ENCODE measurements at places on chromosomes 16 and 17.

GRCh38 chr16:57591870-57592485, 36.5 kb upstream of the ADGRG1 start:
- DNase-seq: no peak

GRCh38 chr17:6779411-6779810, 3.4 kb downstream of the FBXO39 start:
- DNase-seq: no peak

DNA sequence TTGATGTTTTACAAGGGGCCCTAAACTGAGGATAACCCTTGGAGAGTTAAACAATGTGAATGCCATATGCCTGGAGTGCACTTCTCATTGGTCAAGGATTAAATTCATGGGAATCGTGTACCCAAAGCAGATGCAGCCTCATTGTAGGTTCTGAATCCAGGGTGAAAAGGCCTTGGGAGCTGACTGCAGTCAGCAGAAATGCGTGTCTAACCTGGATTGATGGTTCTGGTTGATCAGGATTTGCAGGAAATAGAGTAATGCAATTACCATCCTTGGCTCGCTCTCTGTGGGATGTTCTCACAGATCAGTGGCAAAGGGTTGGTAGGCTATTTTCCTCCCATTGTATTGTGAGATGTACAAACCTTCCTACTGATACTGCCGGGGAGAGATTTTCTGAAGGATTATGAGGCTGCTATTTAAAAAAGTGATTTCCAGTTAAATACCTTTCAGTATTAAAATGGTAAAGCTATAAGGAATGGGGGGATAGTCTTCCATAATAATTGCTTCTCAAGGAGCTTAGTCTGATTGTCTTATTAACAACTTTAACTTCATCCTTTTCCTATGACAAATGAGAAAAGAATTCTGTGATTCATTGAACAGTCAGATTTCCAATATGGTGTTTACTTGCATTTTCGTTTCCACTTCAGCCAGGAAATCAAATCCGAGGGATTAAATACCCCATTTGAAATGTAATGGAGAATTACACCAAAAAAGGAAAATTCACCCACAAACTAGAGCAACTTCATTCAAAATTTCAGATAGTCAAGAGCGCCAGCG, 1028.1 kb upstream of the EEF2KMT start:
- DNase-seq: no peak

GRCh38 chr17:28216528-28216927, 102.5 kb upstream of the TMEM97 start:
- no peak for DNase-seq

GRCh38 chr16:85216522-85217375, 104.5 kb upstream of the CIBAR2 start:
- no peak for DNase-seq

DNA sequence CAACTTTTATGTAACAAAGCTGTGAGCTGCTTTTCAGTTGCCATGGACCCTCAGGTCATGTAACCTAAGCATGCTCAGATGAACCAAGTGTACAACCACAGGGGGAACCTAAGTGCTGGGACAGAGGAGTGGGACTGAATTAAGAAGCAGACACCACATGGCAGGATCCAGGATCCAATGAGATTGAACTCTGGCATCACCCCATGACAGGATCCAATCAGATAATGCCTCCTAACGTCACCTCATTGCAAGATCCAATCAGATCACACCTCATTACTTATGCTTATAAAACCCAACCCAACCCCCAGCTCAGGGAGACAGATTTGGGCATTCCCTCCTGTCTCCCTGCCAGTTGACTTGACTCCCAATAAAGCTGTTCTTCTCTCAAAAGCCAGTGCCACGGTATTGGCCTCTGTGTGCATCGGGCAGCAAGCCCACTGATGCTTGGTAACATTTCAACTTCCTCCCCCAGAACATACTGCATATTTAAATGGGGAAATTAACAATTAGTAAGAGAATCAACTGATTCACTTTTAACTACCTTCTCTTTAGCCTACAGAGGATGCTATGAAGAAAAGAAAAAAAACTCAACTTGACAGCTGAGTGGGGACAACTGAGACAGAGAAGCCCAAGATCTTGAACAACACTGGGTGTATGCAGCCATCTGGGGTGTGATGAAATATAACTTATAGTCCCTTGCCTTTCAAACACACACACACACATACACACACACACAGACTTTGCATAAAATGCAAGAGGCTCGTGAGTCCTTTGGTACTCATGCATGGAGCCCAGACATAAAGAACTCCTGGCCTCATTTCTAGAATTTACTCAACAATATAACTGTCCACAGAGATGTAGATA, 148.4 kb downstream of the SLC39A11 start:
- peak; percentile 98 for DNase-seq

- no peak for DNase-seq
These were observed 1.9 kb downstream of the PRR15L start for GRCh38 chr17:47955497-47956461.

GRCh38 chr17:64084086-64084939, 45.6 kb downstream of the ERN1 start:
- DNase-seq: no peak

DNA sequence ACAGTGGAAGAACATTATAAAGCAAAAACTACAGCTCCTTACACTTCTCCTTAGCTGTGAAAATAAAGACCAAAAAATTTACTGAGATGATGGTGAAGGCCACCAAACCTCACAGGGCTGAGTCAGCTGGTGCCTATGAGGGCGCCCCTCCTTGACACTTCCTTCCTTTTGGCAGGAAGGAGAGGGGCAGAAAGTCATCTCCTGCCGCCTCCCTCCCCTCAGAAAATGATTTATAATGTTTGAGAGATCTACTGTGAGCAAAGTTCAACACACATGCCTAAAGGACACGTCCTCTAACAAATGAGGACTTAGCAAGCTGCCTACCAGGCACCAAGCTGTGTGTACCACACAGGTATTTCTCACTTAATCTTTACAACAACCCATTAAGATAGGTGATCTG, 245.7 kb downstream of the PRKCA start:
- no peak for DNase-seq

DNA sequence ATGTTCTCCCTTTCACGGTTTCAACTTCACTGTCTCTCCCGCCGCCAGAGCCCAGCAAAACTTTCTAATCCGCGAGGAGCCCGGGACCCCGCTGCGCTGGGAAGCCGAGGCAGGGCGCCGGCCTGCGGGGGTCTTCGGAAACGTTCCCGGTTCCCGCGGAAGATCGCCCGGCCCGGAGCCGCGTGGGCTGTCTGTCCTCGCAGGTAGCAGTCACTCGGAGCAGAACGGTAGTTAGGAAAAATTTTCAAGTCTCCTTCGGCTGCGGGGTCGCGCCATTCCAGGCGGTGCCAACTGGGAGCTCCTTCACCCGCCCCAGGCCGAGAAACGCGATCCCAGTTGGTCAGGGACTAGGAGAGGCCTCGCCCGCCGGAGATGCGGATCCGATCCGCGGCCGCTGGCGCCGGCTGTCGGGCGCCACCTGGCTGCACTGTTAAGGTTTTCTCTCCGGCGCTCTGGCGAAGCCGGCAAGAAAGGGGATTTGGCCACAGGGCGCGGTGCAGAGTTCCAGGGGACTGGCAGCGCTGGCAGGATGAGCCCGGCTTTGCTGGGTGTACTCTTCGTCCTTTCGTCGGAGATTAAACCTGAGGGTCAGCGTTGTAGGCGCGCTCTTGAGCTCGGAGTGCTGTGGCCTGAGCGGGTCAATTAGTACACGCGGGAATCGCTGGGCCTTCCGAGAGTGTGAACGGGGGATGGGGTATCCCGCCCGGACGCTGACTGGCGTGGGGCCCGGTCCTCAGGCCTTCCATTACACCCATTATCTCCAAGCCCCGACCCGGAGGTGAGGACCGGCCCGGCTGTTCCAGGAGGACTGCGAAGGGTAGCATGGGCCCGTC, 135.4 kb downstream of the KCNJ12 start:
- no peak for DNase-seq

GRCh38 chr17:42002792-42003301, 14.4 kb downstream of the DNAJC7 start:
- DNase-seq: no peak

DNA sequence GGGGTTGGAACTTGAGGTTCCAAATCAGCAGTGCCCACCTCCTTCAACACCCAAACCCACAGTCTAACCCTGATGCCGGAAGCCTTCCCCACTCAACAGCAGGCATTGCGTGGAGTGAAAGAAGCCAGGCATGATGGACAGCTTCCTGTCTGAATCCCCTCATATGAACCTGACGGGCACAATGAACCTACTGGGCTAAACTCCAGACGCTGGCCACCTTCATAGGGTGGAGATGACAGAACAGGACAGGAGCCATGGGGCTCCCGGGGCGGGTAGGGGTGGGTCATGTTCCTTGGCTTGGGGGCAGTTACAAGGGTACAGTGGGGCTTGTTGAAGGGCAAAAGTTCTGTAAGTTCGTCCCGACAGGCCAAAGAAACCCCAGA, 460 bp upstream of the HSBP1 start:
- no peak for DNase-seq

DNA sequence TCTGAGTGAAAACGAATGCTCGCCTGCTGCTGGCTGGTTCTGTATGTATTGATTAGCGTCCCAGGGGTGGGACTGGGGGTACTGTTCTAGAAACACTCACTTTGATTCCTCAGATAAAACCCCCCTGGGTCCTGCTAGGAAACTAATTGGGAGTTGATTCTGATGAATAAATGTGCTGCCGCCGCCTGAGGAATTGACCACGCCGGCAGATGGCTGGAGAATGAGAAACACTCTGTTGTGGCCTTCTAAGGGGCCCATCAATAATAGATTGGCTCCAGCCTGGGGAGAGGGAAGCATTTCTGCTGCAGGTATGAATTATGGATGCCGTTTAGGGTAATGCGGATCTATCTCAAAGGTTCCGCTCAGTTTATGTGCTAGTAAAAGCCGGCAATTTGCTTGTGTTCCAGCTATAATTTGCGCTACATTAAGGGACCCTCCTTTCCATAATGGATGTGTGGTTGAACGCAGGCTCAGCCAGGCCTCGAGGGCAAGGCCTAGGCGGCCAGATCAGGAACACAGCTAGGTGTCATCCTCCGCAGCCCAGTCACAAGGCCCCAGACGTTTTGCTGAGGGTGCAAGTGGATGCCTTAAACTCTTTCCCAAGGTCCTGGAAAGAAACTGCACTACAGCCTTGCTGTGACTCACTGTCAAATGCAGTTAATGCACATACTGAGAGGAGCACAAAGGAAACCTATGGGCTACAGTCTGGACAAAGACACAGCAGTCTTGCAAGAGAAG, 132.2 kb upstream of the HS3ST2 start:
- DNase-seq: no peak

DNA sequence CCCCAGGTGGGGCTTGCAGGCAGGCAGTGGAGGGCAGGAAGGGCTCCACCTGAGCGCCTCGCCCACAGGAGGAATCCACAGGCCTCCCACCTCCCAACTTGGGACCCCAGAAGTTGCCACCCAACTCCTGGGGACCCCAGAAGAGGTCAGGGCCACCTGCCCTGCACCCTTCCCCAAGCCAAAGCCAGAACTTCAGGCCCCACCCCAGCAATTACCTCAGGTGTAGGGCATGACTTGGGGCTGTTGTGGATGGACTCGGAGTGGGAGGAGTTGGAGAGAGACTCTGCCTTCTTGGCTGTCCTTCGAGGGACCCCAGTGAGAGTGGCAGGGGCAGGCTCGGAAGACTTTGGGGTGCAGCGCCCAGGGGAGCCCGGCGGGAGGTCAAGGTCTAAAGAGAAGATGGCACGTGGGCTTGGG, 10.5 kb downstream of the TSPOAP1 start:
- no peak for DNase-seq

DNA sequence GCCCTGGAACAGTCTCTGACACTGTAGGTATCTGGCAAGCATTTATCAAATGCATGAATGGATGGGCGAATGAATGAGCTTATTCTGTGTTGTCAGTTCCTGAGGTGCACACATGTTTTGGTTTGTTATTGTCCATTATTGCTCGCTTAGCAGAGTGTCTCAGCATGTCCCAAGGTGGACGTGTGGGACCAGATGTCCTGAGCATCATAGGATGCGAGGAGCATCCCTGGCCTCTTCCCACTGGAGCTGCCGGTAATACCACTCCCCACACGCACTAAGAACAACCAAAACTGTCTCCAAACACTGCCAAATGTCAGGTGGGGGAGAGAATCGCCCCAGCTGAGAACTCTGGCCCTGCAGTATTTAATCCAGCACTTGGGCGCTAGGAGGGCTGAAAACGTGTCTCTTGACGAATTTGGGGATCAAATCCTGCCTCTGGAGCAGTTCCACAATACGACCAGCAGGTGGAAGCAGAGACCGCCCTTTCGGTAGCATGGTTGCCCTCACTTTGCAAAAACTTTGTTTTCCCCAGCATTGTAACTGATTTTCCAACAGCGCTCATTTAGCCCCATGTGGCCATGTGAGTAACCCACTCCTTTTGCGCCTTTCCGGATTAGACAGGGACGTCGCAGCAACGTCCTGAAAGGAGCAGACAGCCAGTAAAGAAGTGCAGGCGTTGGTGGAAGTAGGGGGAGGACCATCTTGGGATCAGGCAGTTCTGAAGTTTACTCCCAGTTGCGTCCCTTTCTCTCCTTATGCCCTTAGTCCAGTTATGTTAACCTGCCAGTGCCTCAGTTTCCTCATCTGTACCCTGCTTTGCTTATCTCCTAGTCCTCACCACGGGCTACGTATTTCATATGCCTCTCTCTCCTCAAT, 22.7 kb downstream of the TMEM114 start:
- peak; percentile 81 for DNase-seq

DNA sequence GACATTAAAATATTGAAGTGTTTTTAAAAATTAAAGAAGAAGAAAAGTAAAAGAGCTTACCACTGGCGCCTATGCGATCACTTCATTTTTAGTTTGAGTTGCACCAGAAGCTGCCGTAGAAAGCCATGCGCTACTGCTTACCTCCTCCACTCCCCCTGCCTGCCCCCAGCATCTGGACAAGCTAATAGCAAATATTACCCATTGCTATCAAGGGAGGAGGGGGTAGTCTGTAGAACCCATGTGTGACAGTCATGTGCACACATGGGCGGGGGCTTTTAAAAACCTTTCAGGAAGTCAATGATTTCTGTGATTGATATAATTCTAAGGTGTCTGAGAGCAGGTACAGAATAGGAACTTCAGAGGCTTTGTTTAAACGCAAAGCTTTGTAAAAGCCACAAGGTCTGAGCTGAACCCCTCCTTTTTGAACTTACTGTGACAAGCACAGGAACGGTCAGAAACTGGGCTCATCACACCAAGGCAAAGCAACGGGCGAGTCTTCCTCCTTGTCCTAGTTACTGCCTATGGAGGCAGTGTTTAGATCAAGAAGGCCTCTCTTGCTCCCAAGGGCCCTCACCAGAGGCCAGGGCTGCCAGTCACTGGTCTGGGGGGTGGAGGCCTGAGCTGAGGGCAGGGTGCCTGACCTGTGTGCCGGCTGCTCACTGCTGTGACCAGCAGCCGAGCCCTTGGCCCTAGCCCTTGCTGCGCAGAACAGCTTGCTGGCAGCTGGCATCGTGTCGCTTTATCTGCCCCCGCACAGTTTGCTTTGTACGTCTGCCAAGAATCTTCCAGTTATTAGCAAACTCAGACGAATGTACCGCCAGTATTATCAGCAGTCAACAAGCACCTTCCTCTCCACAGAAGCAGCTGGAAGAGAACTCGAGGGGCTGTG, 15.0 kb downstream of the GINS2 start:
- DNase-seq: peak; percentile 66

GRCh38 chr17:45977976-45978626, 20.9 kb upstream of the STH start:
- DNase-seq: no peak

Measured in NCI-H446 (cell line).